BJ (cell line): ENCODE measurements at places on chromosomes 7 and 10. TPM values are rescaled to one million over a fixed set of nuclear protein-coding genes. Genes with fewer than 3 reads are reported as not detected.

TPK1 gene
- 1.2 and 1.5 TPM in 2 replicates for polyA plus RNA-seq

EXOC6 gene
- polyA plus RNA-seq: 9.6 and 23.8 TPM in 2 replicates

HECW1 gene
- polyA plus RNA-seq: 2.1 and 2.9 TPM in 2 replicates

SPDYE11 gene
- polyA plus RNA-seq: not detected in 2 replicates

SLC26A5 gene
- not detected in 2 replicates for polyA plus RNA-seq

AQP1 gene
- polyA plus RNA-seq: 2.3 and 3.9 TPM in 2 replicates

SUFU gene
- 5.3 and 8.5 TPM in 2 replicates for polyA plus RNA-seq

ZNF804B gene
- not detected in 2 replicates for polyA plus RNA-seq

MYH16 gene
- polyA plus RNA-seq: not detected in 2 replicates

ITPRID1 gene
- not detected in 2 replicates for polyA plus RNA-seq

PPP1R9A gene
- 0.09 and 0.16 TPM in 2 replicates for polyA plus RNA-seq

MAGI2 gene
- polyA plus RNA-seq: 0.81 and 1.2 TPM in 2 replicates

ICA1 gene
- 0.15 and 0.60 TPM in 2 replicates for polyA plus RNA-seq

GIMAP2 gene
- polyA plus RNA-seq: 0.05 and 0.13 TPM in 2 replicates

TFR2 gene
- polyA plus RNA-seq: 0.49 and 0.72 TPM in 2 replicates

CTBP2 gene
- 49.3 and 72.9 TPM in 2 replicates for polyA plus RNA-seq

XRCC2 gene
- polyA plus RNA-seq: 0.97 and 1.6 TPM in 2 replicates

FGF8 gene
- not detected in 2 replicates for polyA plus RNA-seq

CTTNBP2 gene
- polyA plus RNA-seq: 0.34 and 0.37 TPM in 2 replicates

ADD3 gene
- polyA plus RNA-seq: 52.0 and 96.2 TPM in 2 replicates

NPC1L1 gene
- not detected in 2 replicates for polyA plus RNA-seq
